Breast epithelium (tissue), 4 donors: ENCODE measurements at places on chromosomes 7 and 10.

DNA sequence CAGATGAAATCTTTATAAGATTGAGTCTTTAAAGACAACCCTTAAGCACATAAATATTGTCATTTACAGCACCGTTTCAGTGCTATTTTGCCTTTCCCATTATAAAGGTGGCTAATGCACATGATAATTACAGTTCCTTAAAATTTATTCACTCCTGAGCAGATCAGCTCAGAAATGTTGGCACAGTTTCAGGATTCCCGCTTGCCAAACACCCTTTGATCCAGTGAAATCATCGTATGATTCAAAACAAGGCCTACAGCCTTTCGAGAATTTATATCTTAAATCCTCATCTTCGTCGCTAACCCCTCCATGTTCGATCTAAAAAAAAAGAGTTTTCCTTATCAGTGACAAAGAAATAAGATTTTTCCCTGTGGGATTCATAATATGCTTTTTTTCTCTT lies 14.1 kb upstream of the SOSTDC1 start:
- H3K36me3 ChIP-seq = no peaks in the 10 kb centered on the region
- H3K27me3 ChIP-seq = no peaks in the 10 kb centered on the region
- DNase-seq = no peak

DNA sequence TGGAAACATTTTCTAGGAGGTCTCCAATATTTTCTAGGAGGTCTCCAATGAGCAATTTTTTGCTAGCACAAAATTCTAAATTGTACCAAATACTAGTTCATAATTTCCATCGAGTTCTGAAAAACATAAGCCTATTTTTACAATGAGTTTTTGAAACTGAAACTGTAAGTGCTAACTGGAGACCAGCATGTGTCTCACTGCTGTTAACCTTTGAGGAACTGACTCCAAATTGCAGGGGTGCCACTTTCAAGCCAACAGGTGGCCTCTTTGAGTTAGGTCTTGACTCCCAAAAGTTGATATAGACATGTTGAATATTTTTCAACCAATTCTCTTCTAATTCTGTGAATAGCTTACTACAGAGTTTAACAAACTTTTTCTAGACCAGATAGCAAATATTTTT lies 58.8 kb downstream of the CAV1 start:
- H3K4me3 ChIP-seq = peak overlapping the region; percentile 6
- peak overlapping the region; percentile 35 for H3K27ac ChIP-seq
- peaks cover 3% of the 10 kb centered on the region for H3K4me1 ChIP-seq
- H3K36me3 ChIP-seq = no peaks in the 10 kb centered on the region
- DNase-seq = no peak

- no peaks in the 10 kb centered on the region for H3K4me1 ChIP-seq
- peak; percentile 43 for DNase-seq
- H3K4me3 ChIP-seq = peak overlapping the region; percentile 47
- no peaks in the 10 kb centered on the region for H3K27me3 ChIP-seq
These were observed 25.3 kb upstream of the FOXL3 start for GRCh38 chr7:264541-265191.

DNA sequence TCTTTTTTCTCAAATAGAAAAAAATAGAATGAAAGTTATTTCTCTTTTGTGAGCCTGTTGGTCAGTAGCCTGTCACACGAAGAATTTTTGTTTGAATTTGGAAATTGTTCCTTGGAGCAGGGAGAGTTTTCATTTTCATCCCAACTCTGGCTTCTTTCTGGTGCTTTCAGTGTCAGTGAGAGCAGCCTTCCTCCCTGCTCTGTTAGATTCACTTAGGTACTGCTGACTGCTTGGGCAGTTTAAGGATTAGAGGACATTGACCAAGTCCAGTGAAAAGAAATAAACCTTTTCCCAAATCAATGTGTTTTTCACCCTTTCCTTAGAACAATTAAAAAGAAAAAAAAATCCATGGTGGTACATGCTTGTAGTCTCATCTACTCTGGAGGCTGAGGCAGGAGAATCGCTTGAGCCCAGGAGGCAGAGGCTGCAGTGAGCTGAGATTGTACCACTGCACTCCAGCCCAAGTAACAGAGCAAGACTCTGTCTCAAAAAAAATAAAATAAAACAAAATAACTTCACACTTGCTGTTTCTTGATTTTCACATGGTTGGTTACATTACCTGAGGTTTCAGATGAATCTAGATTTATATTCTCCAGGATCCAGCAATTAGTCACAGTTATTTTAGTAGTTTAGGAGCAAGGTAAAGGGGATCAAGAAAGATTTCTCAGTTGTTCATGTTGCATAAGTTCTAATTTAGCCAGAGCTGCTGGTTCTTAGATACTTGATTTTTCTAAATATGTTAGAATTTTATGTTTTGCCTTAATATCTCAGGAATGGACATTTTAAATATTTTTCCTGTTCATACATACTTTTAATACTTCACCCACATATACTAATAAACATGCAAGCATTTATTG lies 63.1 kb downstream of the ZNRF2 start:
- no peak overlapping the region for H3K4me3 ChIP-seq
- no peaks in the 10 kb centered on the region for H3K36me3 ChIP-seq
- H3K27me3 ChIP-seq = no peaks in the 10 kb centered on the region

GRCh38 chr10:47184724-47185330 lies 115.2 kb upstream of the GDF10 start:
- H3K27me3 ChIP-seq = no peaks in the 10 kb centered on the region
- H3K4me3 ChIP-seq = no peak overlapping the region
- H3K36me3 ChIP-seq = no peaks in the 10 kb centered on the region
- no peak overlapping the region for H3K27ac ChIP-seq
- no peak for DNase-seq

DNA sequence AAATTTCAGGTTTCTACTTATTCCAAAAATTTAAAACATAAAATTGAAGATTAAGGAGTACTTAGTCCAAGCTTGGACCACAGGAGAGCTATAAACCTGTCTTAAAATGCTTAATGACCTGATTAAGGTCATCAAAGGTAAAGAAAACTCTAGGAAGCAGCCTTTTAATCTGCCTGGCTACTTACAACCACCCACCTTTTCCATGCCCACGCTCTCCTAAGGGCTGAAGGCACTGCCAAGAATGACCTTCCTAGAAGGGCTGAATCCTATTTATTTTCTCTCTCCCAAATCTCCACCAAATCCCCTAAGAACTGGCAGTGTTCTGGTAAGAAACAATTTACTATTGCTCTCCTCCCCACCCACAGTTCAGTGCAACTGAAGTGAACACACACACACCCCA lies 6.8 kb downstream of the MPP7 start:
- H3K27me3 ChIP-seq = no peaks in the 10 kb centered on the region
- no peaks in the 10 kb centered on the region for H3K36me3 ChIP-seq
- no peak for DNase-seq
- H3K4me1 ChIP-seq = no peaks in the 10 kb centered on the region
- H3K4me3 ChIP-seq = no peak overlapping the region

DNA sequence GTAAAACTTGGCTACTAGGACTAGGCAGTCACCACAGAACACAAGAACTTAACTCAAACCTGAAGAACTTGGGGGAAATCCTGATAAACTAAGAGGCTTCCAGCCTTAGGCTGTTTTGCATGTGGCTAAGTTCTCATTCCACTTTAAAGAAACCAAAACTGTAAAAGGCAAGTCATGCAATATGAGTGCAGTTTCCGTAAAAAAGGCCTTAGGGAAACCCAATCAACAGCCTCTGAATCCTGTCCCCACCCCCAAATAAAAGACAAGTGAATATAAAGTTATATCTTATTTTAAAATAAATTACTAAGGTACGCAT lies 95.1 kb downstream of the USP6NL start:
- no peaks in the 10 kb centered on the region for H3K4me1 ChIP-seq
- H3K27ac ChIP-seq = no peak overlapping the region
- DNase-seq = no peak
- no peaks in the 10 kb centered on the region for H3K27me3 ChIP-seq
- H3K36me3 ChIP-seq = no peaks in the 10 kb centered on the region

DNA sequence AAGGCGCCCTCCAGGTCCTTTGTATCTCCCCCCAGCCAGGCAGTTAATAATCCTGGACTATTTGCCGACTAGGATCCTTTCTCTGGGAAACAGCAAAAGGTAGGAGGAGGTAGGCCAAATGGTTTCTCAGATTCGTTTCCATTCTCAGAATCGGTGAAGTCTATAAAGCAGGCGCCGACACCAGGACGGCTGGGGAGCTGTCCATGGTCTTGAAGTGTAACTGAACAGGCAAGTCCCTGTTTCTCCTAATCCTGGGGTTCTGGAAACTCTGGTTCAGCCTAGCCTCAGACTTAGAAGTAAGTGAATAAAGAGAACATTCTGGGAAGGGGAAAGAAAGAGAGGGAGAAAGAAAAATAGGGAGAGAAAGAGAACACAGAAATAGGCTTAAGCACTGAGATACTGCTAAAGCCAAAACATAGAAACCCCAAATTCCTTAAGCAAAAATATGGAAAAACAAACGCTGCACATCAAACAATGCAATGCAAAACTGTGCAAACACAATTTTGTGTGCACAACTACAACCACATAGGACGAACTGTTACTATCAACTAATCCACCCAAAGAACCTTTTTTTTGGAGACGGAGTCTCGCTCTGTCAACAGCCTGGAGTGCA lies 11.1 kb upstream of the INA start:
- no peaks in the 10 kb centered on the region for H3K27me3 ChIP-seq
- H3K36me3 ChIP-seq = no peaks in the 10 kb centered on the region
- no peak for DNase-seq
- H3K4me3 ChIP-seq = no peak overlapping the region
- H3K4me1 ChIP-seq = no peaks in the 10 kb centered on the region

GRCh38 chr7:140333223-140333622 lies 65.1 kb downstream of the SLC37A3 start:
- H3K4me1 ChIP-seq = no peaks in the 10 kb centered on the region
- H3K4me3 ChIP-seq = no peak overlapping the region
- H3K27ac ChIP-seq = no peak overlapping the region
- no peak for DNase-seq
- no peaks in the 10 kb centered on the region for H3K27me3 ChIP-seq
- no peaks in the 10 kb centered on the region for H3K36me3 ChIP-seq

GRCh38 chr7:6416516-6417145 lies 31.1 kb downstream of the DAGLB start:
- no peak overlapping the region for H3K4me3 ChIP-seq
- H3K36me3 ChIP-seq = peaks cover 6% of the 10 kb centered on the region
- no peaks in the 10 kb centered on the region for H3K4me1 ChIP-seq
- no peak overlapping the region for H3K27ac ChIP-seq
- DNase-seq = no peak
- no peaks in the 10 kb centered on the region for H3K27me3 ChIP-seq

DNA sequence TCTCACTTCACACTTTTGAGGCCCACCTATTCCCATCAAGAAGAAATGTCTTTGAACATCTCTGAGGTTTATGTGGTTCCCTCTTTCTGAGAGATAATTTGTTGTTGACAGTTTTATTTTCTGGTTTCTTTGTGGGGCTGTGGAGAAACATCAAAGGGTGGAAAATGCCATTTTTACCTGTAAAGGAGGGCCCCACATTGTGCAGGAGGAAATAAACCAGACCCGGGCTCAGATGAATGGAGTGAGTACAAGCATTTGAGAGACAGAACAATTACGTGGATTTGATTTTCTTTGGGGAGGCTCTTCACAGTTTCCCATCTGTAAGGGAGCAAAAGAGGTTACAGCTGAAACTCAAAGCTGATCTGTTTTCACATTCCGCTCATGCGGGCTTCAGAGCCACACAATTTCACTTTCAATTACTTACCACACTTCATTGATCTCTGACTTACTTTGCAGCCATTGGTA lies 29.8 kb downstream of the ITPRIP start:
- no peaks in the 10 kb centered on the region for H3K36me3 ChIP-seq
- no peaks in the 10 kb centered on the region for H3K4me1 ChIP-seq
- DNase-seq = no peak
- no peak overlapping the region for H3K27ac ChIP-seq

DNA sequence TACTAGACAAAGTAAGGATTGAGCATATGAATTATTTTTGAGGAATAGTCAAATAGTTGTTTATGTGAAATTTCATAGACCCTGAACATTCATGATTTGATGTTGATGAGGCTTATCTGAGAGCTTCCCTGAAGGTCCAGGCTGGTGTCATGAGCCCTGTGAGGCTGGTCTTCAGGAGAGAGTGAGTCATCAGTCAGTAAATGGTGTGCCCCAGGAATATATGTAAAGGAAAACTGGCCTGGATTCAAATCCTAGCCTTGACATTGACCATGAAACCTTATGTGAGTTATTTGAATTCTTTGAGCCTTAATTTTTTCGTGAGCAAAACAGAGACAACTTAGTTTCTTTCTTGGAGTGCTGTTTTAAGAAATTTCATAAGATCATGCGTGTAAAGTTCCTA lies 6.2 kb downstream of the TMEM236 start:
- no peaks in the 10 kb centered on the region for H3K4me1 ChIP-seq
- H3K27ac ChIP-seq = no peak overlapping the region
- DNase-seq = no peak
- no peaks in the 10 kb centered on the region for H3K27me3 ChIP-seq

- H3K27me3 ChIP-seq = no peaks in the 10 kb centered on the region
- H3K27ac ChIP-seq = peak overlapping the region; percentile 41
- no peak for DNase-seq
- H3K36me3 ChIP-seq = no peaks in the 10 kb centered on the region
- no peak overlapping the region for H3K4me3 ChIP-seq
These were observed 70.2 kb downstream of the NOC3L start for GRCh38 chr10:94292434-94293090.

- H3K36me3 ChIP-seq = no peaks in the 10 kb centered on the region
- no peaks in the 10 kb centered on the region for H3K27me3 ChIP-seq
- H3K27ac ChIP-seq = no peak overlapping the region
- H3K4me3 ChIP-seq = no peak overlapping the region
These were observed 9.3 kb downstream of the RASGEF1A start for GRCh38 chr10:43257347-43258210.

DNA sequence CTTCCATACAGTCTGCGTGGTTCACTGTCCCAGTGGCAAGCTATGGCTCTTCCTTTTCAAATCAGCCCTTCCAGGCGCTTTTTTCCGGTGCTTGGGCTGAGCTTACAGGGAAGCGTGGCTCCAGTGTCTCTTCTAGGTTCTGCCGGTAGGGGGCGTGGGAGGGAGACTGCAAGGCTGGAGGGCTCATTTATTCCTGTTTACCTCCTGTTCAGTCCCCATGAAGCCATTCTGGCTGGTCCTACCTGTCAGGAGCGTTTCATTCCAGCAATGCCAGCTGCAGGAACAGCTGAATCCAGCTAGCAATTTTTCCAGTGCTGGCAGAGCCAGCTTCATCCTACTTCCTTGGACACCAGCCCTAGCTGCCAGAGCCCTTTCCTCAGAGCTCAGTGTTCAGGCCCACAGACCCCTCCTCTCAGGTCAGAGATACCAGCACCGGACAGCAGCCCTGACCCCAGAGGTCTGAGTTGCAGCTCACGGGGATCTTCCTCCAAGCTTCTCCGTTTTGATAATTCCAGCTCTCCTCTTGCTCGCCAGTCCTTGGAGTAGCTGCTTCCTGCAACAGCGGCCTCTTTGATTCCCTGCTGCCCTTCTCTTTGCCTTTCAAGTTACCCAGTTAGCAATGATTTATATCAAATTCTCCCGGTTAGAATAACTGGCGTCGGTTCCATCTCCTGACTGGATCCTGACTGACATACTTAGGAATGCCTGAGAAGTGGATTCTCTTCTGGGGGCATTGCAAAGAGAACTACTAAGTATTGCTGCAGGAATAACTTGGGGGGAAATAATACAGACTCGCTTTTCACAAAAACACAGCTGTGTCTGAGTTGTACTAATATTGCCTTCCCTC lies 129.8 kb downstream of the FRMD4A start:
- no peak overlapping the region for H3K27ac ChIP-seq
- no peak for DNase-seq
- no peaks in the 10 kb centered on the region for H3K4me1 ChIP-seq
- no peaks in the 10 kb centered on the region for H3K27me3 ChIP-seq
- no peaks in the 10 kb centered on the region for H3K36me3 ChIP-seq

GRCh38 chr7:1541431-1542162 lies 11.1 kb downstream of the MAFK start:
- H3K36me3 ChIP-seq = peaks cover 7% of the 10 kb centered on the region
- DNase-seq = no peak
- H3K4me3 ChIP-seq = no peak overlapping the region
- no peak overlapping the region for H3K27ac ChIP-seq
- no peaks in the 10 kb centered on the region for H3K27me3 ChIP-seq
